ENCODE measurements at places on chromosomes 1 and 21. TPM values are rescaled to one million over a fixed set of nuclear protein-coding genes. Genes with fewer than 3 reads are reported as not detected.

The GUCA2A gene
- not detected for total RNA-seq

The GNG12 gene
- 229 TPM for total RNA-seq

The ITLN1 gene
- total RNA-seq, result not detected

The LHX4 gene
- total RNA-seq, result not detected

The TNFRSF1B gene
- 8.7 TPM for total RNA-seq

The LRRC71 gene
- under 0.01 TPM for total RNA-seq

The GBP7 gene
- not detected for total RNA-seq

The CLCA4 gene
- not detected for total RNA-seq

The SLC44A5 gene
- 2.2 TPM for total RNA-seq

The ZBTB8A gene
- total RNA-seq, result 5.7 TPM

The SLAMF9 gene
- total RNA-seq, result not detected

The FBLIM1 gene
- 128 TPM for total RNA-seq

The CCNL2 gene
- total RNA-seq, result 57.9 TPM

The S100A8 gene
- total RNA-seq, result not detected

The IL20 gene
- total RNA-seq, result not detected

The MEX3A gene
- 3.4 TPM for total RNA-seq

The FMN2 gene
- total RNA-seq, result not detected
